Activated naive CD4-positive, alpha-beta T cell treated with anti-CD3 and anti-CD28 coated beads for 36 hours (primary cell): ENCODE measurements at places on chromosomes 2 and 18.

DNA sequence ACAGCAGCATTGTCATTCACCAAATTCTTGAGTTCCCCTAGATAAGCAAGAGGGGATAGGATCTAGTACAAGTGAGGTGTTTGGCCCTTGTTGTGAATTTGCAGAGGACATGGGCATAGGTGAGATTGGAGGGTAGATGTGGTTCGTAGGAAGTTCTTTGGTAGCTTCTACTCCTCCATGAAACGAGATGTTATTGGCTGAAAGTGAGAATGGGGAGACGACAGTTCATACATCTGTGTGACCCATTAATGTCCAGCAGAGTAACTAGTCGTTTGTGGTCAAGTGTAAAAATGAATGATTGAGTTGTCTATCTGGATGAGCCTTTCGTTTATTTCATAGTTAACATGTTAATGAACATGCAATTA, 90.4 kb downstream of the UBE2E3 start:
- H3K4me1 ChIP-seq = peaks cover 6% of the 10 kb centered on the region
- H3K36me3 ChIP-seq = no peaks in the 10 kb centered on the region
- H3K27ac ChIP-seq = no peak overlapping the region
- no peak for DNase-seq
- H3K27me3 ChIP-seq = no peaks in the 10 kb centered on the region

DNA sequence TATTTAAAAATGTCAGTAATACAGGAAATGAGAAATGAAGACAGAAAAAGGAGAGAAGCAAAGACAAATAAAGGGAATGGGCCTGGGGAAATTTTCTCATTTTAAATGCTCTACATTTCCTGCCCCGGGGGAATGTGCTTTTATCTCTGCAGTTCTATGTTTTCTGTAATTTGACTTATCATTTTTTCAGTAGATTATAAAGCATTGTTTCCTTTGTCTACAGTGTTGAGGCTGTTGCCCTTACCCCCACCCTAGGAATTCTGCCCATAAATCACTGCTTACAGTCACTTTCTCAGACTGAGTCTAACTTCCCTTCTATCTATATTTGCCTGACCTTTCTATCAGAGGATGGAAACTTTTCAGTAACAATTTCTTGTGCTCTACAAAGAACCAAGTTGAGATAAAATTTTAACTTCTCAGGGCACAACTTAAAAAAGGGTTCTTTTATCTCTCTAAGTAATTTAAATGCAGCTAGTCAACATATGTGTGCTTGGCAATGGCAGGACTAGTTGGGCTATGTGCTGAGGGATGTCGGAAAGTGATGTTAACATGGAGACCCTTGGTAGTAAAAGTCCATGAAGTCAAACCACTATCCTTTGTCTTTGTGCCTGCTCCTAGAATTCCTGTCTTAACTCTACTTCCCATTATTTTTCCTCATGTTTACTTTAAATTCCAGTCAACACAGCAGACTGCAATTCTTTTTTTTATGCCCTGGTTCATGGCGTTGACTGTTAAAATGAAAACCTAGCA, 146.5 kb upstream of the MMADHC start:
- H3K4me1 ChIP-seq = no peaks in the 10 kb centered on the region
- H3K27ac ChIP-seq = no peak overlapping the region
- no peaks in the 10 kb centered on the region for H3K27me3 ChIP-seq
- H3K4me3 ChIP-seq = no peak overlapping the region
- H3K36me3 ChIP-seq = no peaks in the 10 kb centered on the region
- DNase-seq = no peak

GRCh38 chr2:11767779-11768178, 21.3 kb downstream of the LPIN1 start:
- peaks cover 3% of the 10 kb centered on the region for H3K4me1 ChIP-seq
- peaks cover 63% of the 10 kb centered on the region for H3K36me3 ChIP-seq
- DNase-seq = no peak
- H3K4me3 ChIP-seq = no peak overlapping the region

DNA sequence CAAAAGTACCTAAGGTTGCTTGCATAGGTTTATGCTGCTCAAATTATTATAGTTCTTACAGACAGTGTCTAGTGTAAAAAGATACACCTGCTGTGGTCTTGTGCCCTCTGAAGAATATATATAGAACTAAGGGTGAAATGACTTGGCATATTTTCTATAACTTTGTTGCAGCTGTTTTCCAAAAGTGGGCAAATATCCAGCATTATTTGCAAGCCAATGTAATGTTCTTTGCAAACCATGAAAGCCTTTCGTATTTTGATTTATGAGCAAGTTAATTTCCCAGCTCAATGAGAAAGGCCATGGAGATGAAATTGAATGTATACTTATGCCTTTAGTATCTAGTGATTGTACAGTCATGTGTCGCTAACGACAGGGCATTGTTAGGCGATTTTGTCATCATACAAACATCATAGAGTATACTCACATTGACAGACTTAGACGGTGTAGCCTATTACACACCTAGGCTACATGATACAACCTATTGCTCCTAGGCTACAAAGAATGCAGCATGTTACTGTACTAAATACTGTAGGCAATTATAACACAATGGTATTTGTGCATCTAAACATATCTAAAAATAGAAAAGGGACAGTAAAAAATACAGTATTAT, 116.3 kb downstream of the PLCL1 start:
- DNase-seq = no peak
- H3K27me3 ChIP-seq = no peaks in the 10 kb centered on the region
- H3K27ac ChIP-seq = no peak overlapping the region
- H3K36me3 ChIP-seq = peaks cover 1% of the 10 kb centered on the region
- H3K4me3 ChIP-seq = no peak overlapping the region

GRCh38 chr2:42457011-42457410, 36.8 kb downstream of the KCNG3 start:
- DNase-seq = no peak
- no peak overlapping the region for H3K27ac ChIP-seq

DNA sequence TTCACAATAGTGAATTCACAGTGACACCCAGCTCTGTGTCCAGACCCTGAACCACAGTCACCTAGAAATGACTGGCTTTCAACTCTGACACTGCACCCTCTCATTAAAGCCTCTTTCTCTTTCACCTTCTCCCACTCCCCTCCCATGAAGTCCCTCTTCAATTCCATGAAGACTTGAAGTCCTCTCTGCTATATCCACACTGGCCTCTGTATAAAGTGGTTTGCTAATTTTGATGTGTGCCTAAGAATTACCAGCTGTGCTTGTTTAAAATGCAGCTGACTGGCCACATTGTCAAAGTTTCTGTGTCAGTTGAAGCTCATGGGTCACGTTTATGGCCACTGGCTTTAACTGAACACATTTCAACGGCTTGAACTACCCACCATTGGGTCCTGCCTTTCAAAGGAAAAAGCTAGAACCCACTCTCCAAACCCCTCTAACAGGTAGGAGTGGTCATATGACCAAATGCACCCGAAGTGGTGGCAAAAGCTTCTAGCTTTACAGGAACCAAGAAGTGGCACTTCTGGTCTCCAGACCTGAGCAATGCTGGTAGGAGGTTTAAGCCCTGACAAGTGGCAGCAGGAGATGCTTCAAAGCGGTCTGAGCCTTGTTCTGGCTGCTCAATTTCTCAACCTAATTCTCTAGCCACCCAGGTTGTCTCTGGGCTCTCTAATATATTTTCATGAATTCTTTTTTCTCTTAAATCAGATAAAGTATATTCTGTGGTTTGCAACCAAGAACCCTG, 34.2 kb downstream of the B4GALT6 start:
- no peak overlapping the region for H3K4me3 ChIP-seq
- H3K4me1 ChIP-seq = peaks cover 11% of the 10 kb centered on the region
- no peak for DNase-seq
- no peak overlapping the region for H3K27ac ChIP-seq

GRCh38 chr18:3046216-3046808, 33.4 kb upstream of the LPIN2 start:
- H3K4me1 ChIP-seq = peaks cover 29% of the 10 kb centered on the region
- H3K27ac ChIP-seq = peak overlapping the region; percentile 52
- H3K36me3 ChIP-seq = no peaks in the 10 kb centered on the region
- DNase-seq = peak; percentile 55
- no peaks in the 10 kb centered on the region for H3K27me3 ChIP-seq

DNA sequence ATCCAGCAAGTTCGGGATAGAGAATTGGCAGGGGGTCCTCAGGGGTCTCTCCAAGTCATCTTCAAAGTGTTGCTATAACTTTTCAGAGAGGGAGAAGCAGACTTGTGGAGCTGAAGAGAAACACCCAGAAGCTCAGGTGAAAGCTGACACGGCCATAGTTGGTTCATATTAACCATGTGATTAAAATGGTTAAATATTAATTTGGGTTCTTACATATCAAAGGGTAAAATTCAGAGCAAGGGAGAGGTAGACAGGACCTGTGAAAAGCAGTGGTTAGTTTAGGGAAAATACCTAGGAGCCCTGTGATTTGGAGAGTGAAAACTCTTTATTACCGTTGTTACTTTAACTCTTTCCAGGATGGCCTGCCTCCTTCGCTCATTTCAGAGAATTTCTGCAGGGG, at the start of gene UGT1A6:
UGT1A6 (plus strand) TSS at position 243 of the 400 bp plus-strand sequence; CDS start at position 358, 115 bp downstream.
- H3K4me1 ChIP-seq = no peaks in the 10 kb centered on the region
- no peak for DNase-seq
- peaks cover 3% of the 10 kb centered on the region for H3K27me3 ChIP-seq
- no peak within 1 kb of the TSS for H3K4me3 ChIP-seq
- no peaks in the 10 kb centered on the region for H3K36me3 ChIP-seq

DNA sequence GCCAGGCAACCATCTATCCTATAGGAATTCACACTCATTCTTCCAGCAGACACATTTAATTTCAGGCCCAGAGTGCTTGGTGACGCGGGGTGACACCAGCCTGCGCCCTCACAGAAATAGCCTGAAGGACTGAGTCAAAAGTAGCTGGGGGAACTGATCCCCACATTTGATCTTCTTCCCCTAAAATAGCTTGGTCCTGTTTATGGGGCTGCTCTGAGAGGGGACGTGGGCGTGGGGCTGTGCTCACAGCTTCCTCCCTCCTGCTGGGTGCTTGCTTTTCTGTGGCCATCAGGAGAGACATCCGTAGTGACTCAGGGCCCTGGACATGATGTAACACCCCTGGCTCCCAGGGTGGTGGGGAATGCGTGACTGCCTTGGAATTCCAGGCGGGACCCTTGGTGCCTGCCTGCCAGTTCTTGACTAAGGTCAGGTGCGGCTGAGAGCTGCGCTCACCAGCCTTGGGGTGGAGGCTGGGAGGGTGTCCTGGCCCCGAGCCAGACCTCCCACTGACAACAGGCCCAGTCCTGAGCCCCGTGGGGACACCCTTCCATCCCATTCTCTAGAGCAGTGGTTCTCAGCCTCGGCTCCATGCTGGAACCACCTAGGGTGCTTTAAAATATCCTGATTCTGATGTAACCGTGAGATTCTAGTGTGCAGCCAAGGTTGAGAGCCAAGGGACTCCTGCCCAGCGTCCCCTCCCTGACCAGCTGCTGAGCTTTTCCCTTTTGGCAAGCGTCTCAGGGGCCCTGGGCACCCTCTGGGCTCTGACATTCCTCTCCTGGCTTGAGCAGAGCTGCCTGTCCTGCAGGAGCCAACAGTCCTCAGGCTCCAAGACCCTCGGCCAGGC, 47.4 kb upstream of the SMAD7 start:
- H3K27me3 ChIP-seq = no peaks in the 10 kb centered on the region
- H3K4me3 ChIP-seq = no peak overlapping the region
- H3K36me3 ChIP-seq = no peaks in the 10 kb centered on the region
- no peak overlapping the region for H3K27ac ChIP-seq
- H3K4me1 ChIP-seq = peaks cover 18% of the 10 kb centered on the region

DNA sequence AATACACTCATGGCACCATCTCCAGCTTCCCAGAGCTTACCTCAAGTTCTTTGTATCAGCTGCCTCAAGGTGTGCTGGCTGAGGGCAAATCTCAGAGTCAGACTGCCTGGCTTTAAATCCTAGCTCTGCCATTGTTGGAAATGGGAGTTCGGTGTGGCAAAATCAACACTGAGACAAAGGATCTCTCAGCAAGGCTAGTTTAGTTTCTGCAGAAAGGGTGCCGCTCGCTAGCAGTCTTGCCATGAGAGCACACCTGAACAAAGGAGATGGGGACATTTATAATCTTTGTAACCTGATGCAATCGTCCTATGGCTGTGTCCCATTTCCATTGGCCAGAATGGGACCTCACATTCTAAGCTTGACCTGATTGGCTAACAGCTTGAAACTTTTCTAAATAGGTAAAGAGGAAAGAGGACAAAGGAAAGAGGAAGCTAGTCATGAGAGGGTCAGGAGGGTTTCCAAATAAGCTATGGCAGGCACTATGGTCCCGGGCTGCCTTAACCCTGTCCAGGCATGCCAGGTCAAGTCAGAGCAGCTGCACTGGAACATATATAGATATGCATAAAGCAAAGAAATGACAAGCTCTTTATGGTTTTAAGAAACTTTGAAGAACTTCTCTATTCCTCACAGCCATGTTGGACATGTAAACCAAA, 4.3 kb upstream of the UBE2F start:
- H3K4me3 ChIP-seq = no peak overlapping the region
- peaks cover 3% of the 10 kb centered on the region for H3K4me1 ChIP-seq
- H3K27ac ChIP-seq = no peak overlapping the region

DNA sequence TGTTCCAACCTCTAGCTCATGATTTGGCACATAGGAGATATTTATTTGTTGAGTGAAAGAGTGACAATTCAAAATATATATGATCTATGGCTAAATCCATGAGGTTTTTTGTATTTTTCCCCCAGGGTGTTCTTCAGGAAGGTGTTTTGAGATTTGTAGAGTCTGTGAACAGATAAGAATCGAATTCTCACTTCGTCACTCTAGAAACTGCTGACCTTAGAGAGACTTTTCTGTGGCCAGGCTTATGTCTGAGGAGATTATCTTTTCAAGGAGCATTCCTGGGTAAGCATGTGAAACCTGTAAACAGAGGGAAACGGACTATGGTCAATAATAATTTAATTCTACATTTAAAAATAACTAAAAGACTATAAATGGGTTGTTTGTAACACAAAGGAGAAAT, 849 bp upstream of the ITGB6 start:
- H3K4me3 ChIP-seq = no peak overlapping the region
- H3K27me3 ChIP-seq = no peaks in the 10 kb centered on the region
- no peak overlapping the region for H3K27ac ChIP-seq

DNA sequence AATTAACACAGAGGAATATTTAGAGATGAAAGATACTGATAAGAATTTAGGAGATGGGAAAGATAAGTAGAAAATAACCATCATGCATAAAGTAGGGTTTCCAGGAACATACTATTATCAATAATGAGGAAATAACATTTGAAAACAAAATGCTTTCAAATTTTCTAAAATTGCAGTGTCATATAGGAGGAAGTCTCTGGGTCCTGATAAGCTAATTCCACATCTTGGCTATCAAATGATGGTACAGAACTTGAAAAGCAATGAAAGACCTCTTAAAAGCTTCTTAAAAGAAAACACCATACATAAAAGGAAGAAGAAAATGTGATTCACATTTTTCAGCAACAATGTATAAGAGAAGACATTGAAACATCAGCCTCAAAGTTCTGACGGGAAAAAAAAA, 1024.8 kb downstream of the TSN start:
- H3K4me3 ChIP-seq = no peak overlapping the region
- no peak overlapping the region for H3K27ac ChIP-seq
- no peaks in the 10 kb centered on the region for H3K4me1 ChIP-seq
- H3K36me3 ChIP-seq = no peaks in the 10 kb centered on the region
- DNase-seq = no peak
